Stimulated activated CD4-positive, alpha-beta T cell treated with anti-CD3 and anti-CD28 coated beads, TNF-alpha, amount 100 ng/mL, for 4 hours (primary cell): ENCODE measurements at places on chromosomes 1 and 21.

DNA sequence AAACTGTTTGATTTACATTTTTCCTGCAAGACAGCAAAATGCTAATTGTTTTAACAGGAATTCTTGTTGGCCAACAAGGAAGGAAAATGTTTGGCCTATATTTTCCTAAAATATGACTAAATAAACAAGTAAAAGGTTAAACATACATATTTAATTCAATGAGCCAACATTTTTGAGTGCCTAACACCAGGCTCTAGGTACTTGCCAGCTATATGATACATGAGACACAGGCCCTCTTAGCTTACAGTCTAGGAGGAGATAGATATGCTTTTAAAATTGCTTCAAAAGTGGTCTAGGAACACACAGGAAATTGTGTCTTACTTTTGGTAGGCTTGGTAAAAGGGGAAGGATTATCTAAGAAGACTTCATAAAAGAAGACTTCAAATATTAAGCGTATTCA is 50.9 kb downstream of the PIGK start:
- DNase-seq: no peak

DNA sequence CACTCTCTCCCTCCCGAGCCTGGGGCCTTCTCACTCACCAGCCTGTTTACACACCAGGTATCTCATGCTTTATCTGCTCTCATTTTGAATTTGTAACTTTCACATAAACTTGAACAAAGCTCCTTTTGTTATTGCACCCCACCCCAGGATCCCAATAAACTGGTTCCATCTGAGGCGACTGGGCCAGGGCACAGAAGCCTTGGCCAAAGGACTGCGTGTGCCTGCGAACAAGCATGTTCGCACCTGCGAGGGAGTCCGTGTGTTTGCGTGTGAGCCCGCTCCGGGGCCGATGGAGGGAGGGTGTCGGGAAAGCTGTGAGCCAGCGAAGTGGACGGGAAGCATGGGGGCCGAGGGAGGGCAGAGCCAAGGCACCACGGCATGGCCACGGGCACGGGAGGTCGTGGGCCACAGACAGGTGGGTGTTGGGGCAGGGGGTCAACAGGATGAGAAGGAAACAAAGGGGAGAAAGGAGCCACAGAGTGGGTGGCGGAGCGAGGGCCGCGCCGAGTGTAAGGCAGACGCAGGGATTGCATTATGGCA is 98.8 kb downstream of the CASZ1 start:
- no peak for DNase-seq

GRCh38 chr1:182087304-182087703 is 25.8 kb upstream of the ZNF648 start:
- no peak for DNase-seq

DNA sequence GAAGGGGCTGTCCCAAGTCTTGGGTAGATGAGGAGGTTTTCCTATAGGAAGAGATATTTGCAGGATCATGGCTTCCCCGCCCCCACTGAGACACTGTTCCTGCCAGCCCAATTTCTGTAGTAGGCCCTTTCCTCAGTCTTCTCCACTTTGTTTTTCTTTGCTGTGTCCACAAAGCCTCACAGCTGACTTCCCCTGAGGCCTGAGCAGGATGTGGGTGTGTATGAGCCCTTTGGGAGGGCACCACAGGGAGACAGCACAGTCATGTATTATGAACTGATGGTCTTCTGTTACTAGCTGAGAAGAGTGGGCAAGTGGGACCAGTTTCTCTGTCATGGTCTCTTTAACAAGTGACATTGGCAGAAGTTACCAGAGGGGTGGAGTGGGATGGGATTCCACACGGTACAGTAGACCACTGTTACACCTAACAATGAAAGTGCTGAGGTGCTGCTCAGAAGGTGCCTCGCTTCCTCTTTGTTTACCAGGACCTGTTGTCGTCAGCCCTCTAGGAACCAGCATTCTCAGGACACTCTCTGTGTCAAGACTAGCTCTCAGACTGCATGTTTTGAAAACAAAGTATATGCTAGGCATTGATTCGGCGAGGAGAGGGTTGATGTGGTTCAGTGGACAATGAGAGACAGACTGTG is 253.8 kb upstream of the HOOK1 start:
- no peak for DNase-seq

- no peak for DNase-seq
Observed at GRCh38 chr1:204962742-204963632, 80.0 kb upstream of the CNTN2 start.

- no peak for DNase-seq
Observed at GRCh38 chr1:45348966-45349677, 8.9 kb upstream of the MUTYH start.

DNA sequence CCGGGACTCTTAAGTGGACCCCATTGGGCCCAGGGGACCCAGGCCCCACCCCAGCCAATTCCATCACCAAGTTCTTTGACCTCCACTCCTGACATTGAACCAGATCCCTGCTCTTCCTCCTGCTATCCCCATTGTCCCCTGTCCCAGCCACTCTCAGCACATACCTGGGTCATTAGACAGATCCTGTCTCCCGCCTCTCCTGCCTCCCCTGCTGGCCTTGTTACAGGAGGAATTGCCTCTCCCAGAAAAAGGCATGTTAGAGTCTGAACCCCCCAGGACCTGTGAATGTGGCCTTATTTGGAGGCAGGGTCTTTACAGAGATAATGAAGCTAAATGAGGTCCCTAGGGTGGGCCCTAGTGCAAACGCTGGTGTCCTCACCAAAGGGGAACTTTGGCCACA is 301.9 kb downstream of the NPHP4 start:
- DNase-seq: no peak

GRCh38 chr1:231165371-231165770 is 3.5 kb downstream of the TRIM67 start:
- no peak for DNase-seq

- no peak for DNase-seq
Observed at GRCh38 chr21:25983745-25984144, 186.8 kb downstream of the APP start.

- DNase-seq: no peak
Observed at GRCh38 chr1:86594284-86594770, 47.4 kb downstream of the CLCA4 start.
